Smooth muscle cell of trachea (primary cell): ENCODE measurements at places on chromosomes 6 and 20. TPM values are rescaled to one million over a fixed set of nuclear protein-coding genes. Genes with fewer than 3 reads are reported as not detected.

The CALHM4 gene
- not detected in 2 replicates for total RNA-seq

The MOG gene
- total RNA-seq, result not detected in 2 replicates

The CLVS2 gene
- total RNA-seq, result under 0.01 TPM in 1 of 2 replicates, not detected in the other

The CST1 gene
- total RNA-seq, result 0.15 and 0.50 TPM in 2 replicates

The SYCP2L gene
- total RNA-seq, result not detected in 2 replicates

The HLA-G gene
- total RNA-seq, result 0.17 TPM in 1 of 2 replicates, not detected in the other

The PI16 gene
- 0.50 TPM in 1 of 2 replicates, not detected in the other for total RNA-seq

The PLN gene
- total RNA-seq, result under 0.01 TPM in 1 of 2 replicates, not detected in the other

The SLC22A3 gene
- 0.17 and 0.58 TPM in 2 replicates for total RNA-seq

The CLPSL1 gene
- total RNA-seq, result not detected in 2 replicates

The GCLC gene
- 20.7 and 24.1 TPM in 2 replicates for total RNA-seq

The CD109 gene
- total RNA-seq, result 34.1 and 98.2 TPM in 2 replicates

The FAM209B gene
- not detected in 2 replicates for total RNA-seq

The BPI gene
- total RNA-seq, result under 0.01 TPM in 1 of 2 replicates, not detected in the other

The XKR7 gene
- total RNA-seq, result under 0.01 TPM in 1 of 2 replicates, not detected in the other

The CST5 gene
- total RNA-seq, result not detected in 2 replicates

The ENPP4 gene
- 0.50 and 1.0 TPM in 2 replicates for total RNA-seq

The LTA gene
- total RNA-seq, result not detected in 2 replicates

The ZSCAN9 gene
- 8.8 and 15.6 TPM in 2 replicates for total RNA-seq

The CAPN11 gene
- total RNA-seq, result 0.15 and 0.33 TPM in 2 replicates

The SLC39A7 gene
- total RNA-seq, result 126 and 152 TPM in 2 replicates

The FAM83D gene
- total RNA-seq, result 4.0 and 27.2 TPM in 2 replicates

The CENPW gene
- 2.3 and 28.2 TPM in 2 replicates for total RNA-seq

The KCNK16 gene
- not detected in 2 replicates for total RNA-seq

The LY6G6D gene
- total RNA-seq, result not detected in 2 replicates

The WFDC12 gene
- total RNA-seq, result not detected in 2 replicates

The PCSK2 gene
- total RNA-seq, result 0.17 TPM in 1 of 2 replicates, not detected in the other

The APMAP gene
- 117 and 121 TPM in 2 replicates for total RNA-seq

The GRM1 gene
- under 0.01 TPM in 2 replicates for total RNA-seq

The BPIFB3 gene
- not detected in 2 replicates for total RNA-seq

The EBF4 gene
- total RNA-seq, result 0.15 and 0.99 TPM in 2 replicates

The LST1 gene
- total RNA-seq, result not detected in 2 replicates
